Activated T-cell treated with anti-CD3 and anti-CD28 coated beads for 4 hours (primary cell): ENCODE measurements at places on chromosomes 5 and 9.
A peak's percentile ranks its signal among the peaks of the same experiment; 100 is the strongest.

- no peak for DNase-seq
Measured at GRCh38 chr5:96745844-96746531, 61.8 kb downstream of the ERAP1 start.

DNA sequence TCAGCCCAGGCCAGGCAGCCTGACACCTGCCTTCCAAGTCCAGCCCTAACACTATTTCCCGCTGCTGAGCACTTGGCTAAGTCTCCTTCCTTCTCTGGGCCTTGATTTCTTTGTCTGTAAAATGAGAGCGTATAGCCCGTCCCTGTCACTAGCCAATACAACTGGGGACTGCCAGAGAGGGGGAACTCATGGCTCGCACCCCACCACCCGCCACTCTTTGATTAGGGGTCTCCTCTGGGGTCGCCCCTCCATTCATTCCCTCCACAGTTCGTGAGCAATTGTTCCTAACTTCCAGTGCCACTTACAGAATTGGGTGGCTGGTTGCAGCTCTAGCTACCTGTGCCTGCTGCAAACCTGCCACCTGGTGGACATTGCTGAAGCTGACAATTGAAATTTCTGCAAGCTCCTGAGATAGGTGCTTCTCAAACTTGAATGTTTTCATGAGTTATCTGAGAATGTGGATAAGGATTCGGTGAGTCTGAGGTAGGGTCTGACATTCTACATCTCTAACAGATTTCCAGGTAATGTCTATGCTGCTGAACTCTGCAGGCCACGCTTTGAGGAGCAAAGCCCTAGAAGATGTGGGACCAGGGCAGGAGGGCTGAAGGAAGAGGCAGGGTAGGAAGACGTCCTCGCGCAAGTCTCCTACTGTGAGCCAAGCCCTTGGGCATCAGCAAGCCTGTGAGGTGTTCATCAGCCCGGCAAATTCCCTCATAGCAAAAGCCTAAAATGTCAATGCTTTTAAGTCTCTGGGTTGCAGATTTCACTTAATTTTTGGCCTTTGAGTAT is 13.3 kb upstream of the RECK start:
- DNase-seq = peak; percentile 50

DNA sequence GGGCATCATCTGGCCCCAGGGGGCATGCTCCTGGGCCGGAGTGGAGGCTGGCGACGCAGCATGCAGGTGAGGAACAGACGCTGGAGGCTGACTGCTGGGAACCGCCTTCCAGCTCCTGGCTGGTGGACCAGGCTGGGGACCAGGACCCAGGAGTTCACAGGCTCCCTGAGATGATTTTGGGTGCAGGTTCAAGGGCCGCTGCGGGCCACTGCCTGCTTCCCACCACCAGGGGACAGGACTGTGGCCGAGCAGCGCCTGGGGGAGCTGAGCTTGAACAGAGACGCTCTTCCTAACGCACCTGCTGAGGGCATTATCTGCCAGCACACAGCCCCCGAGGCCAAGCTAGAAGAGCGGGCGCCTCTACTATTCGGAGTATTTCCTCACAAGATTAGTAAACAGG is 132.1 kb upstream of the RAPGEF1 start:
- DNase-seq = no peak

GRCh38 chr5:111772456-111773122 is 15.6 kb upstream of the NREP start:
- DNase-seq = no peak

DNA sequence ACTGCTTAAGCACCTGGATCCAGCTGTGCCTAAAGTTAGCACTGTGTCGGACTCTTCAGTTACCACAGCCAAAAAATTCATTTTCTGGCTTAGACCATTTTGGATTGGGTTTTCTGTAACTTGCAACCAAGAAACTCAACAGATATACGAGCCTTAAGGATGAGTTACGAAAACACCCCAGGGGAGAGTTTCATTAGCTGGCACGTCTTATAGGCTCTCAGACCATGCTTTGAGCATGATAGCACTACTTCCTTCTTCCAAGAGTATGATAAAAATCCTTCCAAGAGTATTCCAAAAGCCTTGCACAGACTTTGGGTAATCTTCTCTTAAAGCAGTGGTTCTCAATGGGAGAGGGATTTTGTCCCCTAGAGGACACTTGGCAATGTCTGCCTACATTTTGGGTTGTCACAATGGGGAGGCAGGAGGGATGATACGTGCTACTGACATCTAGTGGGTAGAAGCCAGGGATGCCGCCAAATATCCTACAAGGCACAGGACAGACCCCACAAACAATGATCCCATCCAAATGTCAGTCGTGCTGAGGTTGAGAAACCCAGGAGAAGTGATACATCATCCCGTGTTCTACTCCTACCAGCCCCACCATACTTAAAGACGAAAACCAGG is 64.8 kb downstream of the SMIM23 start:
- no peak for DNase-seq
